ENCODE measurements at places on chromosomes 2 and 18.

- no peak for DNase-seq
These were observed 13.1 kb downstream of the MOCOS start for GRCh38 chr18:36200354-36200771.

DNA sequence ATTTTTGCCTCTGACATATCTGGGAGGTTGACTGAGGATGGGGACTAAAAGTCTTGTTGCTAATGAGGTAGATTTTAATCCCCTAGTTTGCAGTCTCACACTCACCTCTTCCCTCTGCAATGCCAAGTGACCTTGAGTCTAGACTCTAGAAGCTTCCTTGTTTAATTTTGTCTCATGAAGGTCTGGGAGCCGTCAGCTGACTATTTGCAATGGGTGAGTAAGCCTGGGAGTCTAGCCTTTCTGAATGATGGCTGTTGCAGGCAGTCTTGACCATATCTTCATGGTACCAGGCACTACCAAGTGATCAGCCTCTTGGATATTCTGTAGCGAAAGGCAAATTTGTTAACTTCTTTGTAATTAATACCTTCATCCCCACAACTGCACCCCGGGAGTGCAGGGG is 61.2 kb downstream of the ARHGAP15 start:
- no peak for DNase-seq

- DNase-seq = no peak
These were observed 48.3 kb upstream of the CAVIN2 start for GRCh38 chr2:191895195-191895594.

DNA sequence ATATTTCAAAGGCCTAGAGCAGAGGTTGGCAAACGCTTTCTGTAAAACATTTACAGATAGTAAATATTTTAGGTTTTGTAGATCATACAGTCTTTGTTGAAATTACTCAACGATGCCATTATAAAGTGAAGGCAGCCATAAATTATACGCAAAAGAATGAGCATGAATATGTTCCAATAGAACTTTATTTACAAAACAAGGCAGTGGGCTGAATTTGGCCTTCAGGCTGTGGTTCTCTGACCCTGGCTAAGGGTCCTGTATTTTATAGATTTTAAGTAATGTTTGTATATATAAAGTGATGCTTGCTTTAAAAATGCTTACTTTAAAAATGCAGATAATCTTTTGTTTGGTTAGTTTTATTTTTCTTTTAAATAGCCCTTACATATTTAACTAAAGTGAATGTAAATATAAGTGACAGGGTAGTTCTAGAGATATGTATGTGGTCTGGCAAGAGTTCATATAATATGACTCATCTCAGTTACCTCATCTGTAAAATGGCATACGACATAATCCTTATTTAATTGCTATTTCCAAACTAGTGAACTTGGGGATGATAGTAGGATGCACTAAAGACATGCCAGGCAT is 51.7 kb upstream of the ATP5MC3 start:
- no peak for DNase-seq

Data from NCI-H1436 treated with DMSO at 0.1 percent for 48 hours (cell line).